ENCODE measurements at places on chromosomes 5 and 9.

- no peak for DNase-seq
These were observed 181.8 kb upstream of the PITX1 start for GRCh38 chr5:135215617-135216470.

GRCh38 chr9:70868661-70869652 is 252.5 kb downstream of the TRPM3 start:
- no peak for DNase-seq

DNA sequence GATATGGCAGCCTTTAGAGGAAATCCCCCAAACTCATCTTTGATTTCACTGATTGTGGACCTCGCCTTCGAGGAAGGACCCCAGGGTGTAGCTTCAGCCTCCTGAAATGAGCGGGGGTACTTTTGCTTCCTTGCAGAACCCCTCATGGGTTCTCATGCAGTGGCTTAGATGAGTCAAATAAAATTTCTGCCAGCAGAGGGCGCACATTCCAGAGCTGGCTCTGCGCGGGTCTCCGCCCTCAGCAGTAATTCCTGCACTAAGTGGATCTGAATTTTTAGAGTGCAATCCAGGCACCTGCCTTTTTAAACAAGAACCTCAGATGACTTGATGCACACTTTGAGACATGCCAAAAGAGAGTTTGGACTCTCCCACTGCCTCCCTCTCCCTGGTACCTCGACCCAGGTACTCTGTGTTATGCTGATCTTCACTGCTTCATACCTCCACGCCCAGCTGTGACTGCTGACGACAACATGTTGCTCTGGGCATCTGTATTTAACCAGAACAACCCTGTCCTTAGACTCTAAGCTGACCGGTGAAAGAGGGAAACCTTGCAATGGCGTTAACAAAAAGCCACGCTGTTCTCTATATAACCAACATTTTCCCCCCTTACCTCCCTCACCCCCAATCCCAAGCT is 7.3 kb downstream of the EGFLAM start:
- DNase-seq: peak; percentile 35

DNA sequence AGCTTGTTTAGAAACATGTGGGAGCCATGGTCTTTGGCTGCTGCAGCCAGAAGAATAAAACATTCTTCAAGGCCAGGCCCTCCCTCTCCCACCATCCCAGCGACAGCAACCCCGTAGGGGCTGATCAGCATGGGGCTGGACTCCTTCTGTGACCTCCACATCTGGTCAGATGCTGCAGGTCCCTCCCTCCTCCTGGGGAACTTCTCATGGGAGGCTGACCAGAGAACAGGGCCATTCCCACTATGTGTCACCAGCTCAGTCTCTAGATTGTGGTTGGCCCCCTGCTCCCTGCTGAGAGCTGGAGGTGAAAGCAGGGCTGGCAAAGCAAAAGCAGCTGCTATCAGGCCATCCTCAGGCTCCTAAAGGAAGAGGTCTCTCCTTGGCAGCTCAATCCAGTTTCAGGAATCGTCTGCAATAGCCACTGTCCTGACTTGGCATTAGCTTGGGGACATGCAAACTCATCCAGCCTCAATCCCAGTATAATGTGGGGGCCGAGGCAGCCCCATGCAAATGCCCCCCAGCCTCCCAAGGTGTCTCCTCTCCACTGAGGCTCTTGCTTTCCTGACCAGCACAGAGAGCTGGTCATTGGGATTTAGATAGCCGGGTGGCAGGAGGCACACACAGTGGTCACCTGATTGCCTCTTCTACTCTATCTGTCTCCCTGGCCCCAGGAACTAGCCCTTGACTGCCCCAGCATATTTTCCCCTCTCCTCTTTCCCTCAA is 81.5 kb downstream of the NRG2 start:
- DNase-seq: no peak

DNA sequence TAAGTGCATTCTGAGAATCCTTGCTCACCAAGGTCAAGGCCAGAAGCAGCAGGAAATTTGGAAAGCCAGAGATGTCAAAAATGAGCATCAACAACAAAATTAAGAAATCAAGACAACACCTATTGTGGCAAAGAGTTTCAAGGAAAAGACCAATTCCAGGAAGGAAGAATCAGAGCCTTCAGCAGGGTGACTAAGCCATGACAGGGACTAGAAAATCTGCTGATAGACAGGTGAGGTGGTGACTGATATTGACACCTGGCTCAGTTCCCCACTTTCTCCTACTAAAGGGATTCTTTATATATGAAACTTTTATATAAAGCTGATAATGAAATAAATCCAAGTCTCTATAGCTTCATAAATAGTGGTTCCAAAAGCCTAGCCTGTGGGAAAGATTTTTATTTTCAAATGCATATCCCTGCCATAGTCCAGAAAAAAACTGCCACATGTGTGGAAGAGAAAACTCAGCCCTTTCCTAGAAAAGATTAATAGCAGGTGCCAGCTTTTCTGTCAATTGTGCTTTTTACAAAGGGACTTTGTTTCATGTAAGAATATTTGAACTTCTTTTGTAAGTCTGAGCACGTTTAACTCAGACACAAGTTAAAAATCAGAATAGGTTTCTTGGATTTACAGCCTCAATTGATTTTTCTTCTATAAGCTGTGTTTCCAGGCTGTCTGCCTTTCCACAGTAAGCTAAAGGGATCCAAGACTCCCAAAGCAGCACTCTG is 81.1 kb upstream of the GRAMD2B start:
- no peak for DNase-seq

- DNase-seq: no peak
These were observed 126.1 kb downstream of the OLFM1 start for GRCh38 chr9:135213566-135213965.

DNA sequence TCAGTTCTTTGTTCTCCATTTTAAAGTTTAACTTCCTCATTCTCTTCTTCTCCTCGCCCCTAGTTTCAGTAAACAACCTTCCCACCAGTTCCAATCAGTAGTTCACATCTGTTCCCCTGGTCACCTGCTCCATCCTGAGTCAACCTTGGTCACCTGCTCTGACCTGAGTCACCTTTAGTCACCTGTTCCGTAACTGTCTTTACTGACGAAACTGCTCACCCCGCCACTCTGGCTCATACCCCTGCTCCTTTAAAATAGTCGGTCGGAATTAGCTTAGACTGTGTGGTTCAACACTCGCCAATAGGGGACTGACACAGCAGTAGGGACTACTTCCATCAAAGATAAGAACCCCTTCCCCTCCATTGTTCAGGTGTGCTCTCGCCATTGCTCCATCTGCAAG is 76.3 kb upstream of the GPBP1 start:
- no peak for DNase-seq

DNA sequence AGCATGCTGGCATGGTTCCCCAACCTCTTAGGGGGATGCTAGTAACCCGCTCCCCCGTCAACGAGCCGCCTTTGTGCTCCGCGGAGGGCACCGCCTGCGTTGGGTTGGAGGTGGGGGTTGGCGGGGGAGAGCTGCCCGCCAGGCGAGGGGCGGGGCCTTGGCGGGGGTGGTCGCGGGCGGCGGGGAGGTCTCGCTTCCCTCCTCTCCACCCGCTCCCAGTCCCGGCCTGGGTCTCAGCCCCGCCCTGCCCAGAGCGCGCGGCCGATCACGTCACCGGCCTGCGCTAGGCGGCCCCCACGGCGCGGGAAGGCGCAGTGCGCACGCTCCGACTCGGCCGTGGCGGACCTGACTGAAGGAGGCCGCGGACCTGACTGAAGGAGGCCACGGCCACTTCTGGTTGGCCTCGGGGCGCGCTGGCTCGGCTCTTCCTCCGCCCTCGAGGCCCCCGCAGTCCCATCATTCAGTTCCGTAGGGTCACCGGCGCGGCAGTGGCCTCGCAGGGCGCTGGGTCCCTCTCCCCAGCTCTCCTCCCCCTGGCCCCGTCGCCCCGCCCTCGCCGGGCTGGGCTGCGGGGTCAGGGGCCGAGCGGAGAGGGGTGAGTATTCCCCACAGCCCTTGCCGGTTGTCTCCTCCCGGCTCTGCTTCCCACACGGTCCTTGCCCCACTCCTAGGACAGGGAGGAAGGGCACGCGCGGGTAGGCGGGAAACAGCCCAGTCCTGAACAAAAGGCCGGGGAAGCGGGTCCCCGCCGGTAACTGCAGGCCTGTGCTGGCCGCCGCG is at the start of gene ATG10:
Gene ATG10 (plus strand): TSS at position 312 of the 780 bp plus-strand sequence. CDS start 15,548 bp downstream, outside the sequence.
- DNase-seq: peak; percentile 90

- DNase-seq: no peak
These were observed 593.0 kb downstream of the BNC2 start for GRCh38 chr9:16277471-16277960.

- no peak for DNase-seq
These were observed 37.5 kb downstream of the ZNF618 start for GRCh38 chr9:113913426-113914195.

GRCh38 chr9:133234577-133235322 is 25.7 kb upstream of the OBP2B start:
- DNase-seq: no peak

GRCh38 chr9:19409401-19410194 is 789 bp downstream of the ACER2 start:
- DNase-seq: peak; percentile 12

- no peak for DNase-seq
These were observed 63.2 kb downstream of the SLC44A1 start for GRCh38 chr9:105307591-105308130.

GRCh38 chr5:94103514-94104245 is 362.3 kb upstream of the POU5F2 start:
- no peak for DNase-seq

GRCh38 chr5:132951897-132952296 is 11.5 kb downstream of the AFF4 start:
- no peak for DNase-seq

- DNase-seq: no peak
These were observed 38.1 kb upstream of the SPATA31D4 start for GRCh38 chr9:81890104-81890503.

DNA sequence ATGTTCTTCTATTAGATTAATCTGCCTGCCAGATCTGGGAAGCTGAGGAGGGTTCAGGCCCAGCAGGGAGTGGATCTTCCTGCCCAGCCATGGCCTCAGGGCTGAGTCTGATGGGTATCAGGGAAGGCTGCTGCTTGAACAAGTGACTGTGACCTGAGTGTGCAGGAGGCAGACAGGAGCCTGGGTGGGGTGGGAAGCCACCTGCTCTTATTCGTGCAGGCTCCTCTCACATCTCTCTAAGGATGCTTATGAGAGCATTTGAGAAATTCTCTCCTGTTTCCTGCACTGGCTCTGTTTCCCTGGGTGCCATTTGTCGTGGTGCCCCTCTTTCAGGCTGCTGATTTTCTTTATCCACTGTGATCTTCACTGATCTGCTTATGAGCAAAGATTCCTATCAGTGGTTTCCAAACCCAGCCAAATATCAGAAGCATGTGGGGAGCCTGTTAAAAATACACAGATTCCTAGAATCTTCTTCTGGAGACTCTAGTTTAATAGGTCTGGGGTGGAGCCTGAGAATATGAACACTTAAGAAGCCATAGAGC is 2.1 kb downstream of the RGS3 start:
- no peak for DNase-seq

- DNase-seq: no peak
These were observed 101.0 kb upstream of the PIK3R1 start for GRCh38 chr5:68114378-68115040.

DNA sequence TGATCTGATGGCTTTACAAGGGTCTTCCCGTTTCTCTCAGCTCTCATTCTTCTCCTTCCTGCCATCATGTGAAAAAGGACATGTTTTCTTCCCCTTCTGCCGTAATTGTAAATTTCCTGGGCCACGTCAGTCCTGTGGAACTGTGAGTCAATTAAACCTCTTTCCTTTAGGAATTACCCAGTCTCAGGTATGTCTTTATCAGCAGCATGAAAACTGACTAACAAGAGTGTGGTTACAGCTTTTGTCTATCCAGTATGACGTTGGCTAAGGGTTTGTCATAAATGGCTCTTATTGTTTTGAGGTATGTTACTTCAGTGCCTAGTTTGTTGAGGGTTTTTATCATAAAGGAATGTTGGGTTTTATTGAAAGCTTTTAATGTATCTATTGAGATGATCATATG is 501.6 kb downstream of the CAAP1 start:
- DNase-seq: no peak

- no peak for DNase-seq
These were observed 753 bp upstream of the STC2 start for GRCh38 chr5:173328844-173329490.

- no peak for DNase-seq
These were observed 11.4 kb upstream of the PTGDS start for GRCh38 chr9:136965771-136966484.

- DNase-seq: no peak
These were observed 5.8 kb downstream of the ANXA6 start for GRCh38 chr5:151151793-151152192.

GRCh38 chr9:125262294-125262991 is 817 bp downstream of the GAPVD1 start:
- DNase-seq: no peak

DNA sequence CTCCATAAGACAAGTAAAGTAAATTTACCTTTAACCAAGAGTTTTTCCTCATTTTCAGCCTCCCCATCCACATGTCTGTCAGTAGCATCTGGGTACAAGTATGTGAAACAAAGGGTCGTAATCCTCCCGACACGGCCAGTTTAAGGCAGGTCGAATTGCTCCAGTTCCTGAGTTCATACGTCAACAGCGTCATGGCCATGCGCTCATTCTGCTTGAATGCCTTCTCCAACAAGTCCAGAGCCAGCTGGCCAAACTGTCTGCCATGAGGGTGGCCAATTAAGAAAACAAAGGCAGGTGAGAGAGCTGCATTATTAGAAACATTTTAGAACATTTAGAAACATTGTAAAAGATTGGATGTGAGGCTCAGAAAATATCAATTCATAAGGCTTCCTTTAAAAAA is 87.5 kb downstream of the TRPM6 start:
- no peak for DNase-seq

GRCh38 chr5:176888016-176888864 is 10.9 kb downstream of the HK3 start:
- no peak for DNase-seq

DNA sequence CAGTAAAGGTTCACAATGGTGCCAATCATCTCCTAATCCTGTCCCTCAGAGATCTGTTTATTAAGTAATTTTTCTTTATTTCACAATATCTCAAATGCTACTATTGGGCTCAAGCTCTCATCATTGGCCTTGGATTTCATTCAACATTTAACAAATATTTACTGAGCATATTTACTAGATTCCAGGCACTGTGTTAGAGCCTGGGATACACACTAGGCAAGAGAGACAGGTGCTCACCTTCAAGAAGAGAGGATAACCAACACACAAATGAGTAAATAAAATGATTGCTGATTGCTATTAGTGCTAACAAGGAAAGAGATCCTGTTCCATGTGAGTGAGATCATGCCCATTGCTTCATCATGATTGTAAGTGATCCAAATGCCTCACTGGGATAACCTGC is 27.4 kb downstream of the PPP2R2B start:
- DNase-seq: no peak

- no peak for DNase-seq
These were observed 160.9 kb upstream of the LHFPL2 start for GRCh38 chr5:78809444-78809843.
